ENCODE measurements at places on chromosomes 2 and 18. TPM values are rescaled to one million over a fixed set of nuclear protein-coding genes. Genes with fewer than 3 reads are reported as not detected.

GRCh38 chr2:240762249-240762648, 57.8 kb downstream of the KIF1A start:
- ATAC-seq = no peak

The ERFE gene
- total RNA-seq = 0.69 TPM

GRCh38 chr2:42104621-42105020, 56.8 kb downstream of the PKDCC start:
- ATAC-seq = no peak

DNA sequence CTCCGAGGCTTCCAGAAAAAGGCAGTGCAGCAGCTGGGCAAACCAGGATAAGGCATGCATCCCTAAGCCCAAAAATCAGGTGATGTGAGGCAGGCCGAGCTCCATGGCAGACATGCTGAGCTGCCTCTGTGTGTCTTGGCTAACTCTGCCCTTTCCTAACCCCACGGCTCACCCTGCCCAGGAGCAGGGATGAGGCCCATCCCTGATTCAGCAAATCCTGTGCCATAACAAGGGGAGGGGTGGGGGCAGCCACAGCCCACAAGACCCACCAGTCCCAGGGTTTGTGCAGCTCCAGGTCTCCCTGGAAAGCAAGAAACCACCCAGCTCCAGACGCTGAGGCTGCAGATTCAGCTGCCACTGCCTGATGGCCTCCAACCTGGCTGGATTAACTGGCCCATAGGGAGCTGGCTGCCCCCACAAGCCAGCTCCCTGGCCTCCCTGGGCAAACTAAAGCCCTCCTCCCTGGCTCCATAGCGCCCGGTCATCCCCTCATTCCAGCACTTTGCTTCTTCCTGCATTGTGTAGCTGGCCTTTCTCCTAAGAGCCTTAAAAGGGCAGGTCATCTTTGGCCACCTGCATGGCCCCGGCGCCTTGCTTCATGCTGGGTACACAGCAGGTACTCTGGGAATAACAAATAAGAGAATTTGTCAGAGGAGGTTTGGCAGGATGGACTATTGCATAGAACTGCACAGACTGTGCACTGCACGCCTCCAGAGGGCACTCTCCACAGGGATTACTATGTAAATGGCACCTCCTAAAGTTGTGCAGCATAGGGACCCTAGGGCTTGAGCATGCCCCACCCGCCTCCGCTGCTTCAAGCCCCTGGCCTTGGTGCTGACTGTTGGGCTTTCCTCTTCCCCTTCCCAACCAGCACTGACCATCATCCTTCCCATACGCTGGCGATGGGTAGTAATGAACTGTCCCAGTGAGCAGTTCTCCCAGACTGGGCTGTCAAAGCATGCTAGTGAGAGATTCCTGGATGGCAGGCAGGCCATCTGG, 10.7 kb downstream of the STEAP3 start:
- peak; percentile 25 for ATAC-seq

The TMEM169 gene
- 30.2 TPM for total RNA-seq
